ENCODE measurements at places on chromosomes 7 and 10.
A peak's percentile ranks its signal among the peaks of the same experiment; 100 is the strongest.

GRCh38 chr7:77731716-77732115 is 35.5 kb downstream of the RSBN1L start:
- ATAC-seq: no peak

DNA sequence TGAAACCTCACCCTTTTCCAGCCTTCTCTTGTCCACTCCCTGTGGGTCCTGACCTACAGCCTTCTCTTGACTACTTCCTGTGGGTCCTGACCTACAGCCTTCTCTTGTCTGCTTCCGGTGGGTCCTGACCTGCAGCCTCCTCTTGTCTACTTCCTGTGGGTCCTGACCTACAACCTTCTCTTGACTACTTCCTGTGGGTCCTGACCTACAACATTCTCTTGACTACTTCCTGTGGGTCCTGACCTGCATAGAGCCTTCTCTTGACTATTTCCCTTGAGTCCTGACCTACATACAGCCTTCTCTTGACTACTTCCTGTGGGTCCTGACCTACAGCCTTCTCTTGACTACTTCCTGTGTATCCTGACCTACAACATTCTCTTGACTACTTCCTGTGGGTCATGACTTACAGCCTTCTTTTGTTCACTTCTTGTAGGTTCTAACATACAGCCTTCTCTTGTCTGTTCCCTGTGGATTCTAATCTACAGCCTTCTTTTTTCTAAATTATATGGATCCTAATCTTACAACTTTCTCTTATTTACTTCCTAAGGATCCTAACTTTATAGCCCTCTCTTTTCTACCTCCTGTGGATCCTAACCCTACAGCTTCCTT is 36.5 kb downstream of the C10orf71 start:
- peak; percentile 73 for ATAC-seq

- peak; percentile 97 for ATAC-seq
Observed at GRCh38 chr10:72048450-72049124, 39.8 kb downstream of the SPOCK2 start.

GRCh38 chr7:73850781-73851207 is 8.5 kb upstream of the METTL27 start:
- ATAC-seq: peak; percentile 28

DNA sequence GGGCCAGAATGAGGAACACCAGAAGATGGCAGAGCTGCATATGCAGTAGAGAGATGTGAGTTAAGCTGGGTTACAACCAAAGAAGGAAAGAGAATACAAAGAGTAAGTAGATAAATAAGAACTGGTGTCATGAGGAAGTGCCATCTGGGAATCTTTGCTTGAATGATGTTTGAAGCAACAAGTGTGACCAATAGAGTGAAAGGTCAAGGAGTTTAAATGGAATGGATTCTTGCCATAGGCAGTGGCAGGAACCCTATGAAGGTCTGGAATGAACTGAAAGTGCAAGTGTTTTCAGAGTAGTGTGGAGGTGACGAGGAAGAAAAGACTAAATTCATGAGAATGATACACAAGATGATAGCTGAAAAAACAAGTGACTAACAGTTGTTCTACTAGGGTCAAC is 21.6 kb downstream of the MEST start:
- ATAC-seq: no peak

DNA sequence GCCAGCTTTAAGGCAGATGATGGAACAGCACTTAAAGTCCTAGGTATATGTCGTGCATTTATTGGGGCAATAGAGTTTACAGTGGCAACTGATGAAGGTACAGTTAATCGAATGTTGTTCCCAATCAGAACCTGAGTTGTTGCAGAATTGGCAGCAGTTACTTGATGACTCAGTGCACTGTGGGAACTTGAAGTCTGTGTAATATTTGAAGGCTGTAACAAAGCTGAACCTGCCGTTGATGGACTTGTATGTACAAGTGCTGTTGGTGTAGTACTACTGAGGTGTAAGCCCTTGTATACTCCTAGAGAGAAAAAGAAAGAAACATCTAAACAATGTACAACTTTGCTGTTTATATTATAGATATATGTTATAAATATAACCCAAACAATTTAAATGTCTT is 75.3 kb downstream of the EPC1 start:
- no peak for ATAC-seq
